IMR-90 (cell line): ENCODE measurements at places on chromosomes 16 and 17. TPM values are rescaled to one million over a fixed set of nuclear protein-coding genes. Genes with fewer than 3 reads are reported as not detected.

DNA sequence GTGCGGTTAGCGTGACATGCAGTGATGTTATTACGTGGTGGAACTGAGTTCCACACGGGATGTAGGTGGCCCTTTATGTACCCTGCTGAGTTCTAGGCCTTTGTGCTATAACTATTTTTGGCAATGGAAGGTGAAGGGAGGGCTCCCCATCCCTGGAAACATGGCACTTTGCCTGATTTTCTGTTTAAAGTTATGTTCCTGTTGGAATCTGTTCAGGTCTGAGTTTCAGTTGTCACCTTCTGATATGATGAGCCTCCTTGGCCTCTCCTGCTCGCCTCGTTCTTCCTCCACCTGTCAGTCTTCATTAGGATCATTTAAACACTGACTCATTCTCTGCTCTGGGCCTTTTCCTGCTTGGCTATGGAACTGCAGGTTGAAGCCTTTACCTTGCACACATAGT, 200.6 kb downstream of the FTO start:
- DNase-seq, result no peak

DNA sequence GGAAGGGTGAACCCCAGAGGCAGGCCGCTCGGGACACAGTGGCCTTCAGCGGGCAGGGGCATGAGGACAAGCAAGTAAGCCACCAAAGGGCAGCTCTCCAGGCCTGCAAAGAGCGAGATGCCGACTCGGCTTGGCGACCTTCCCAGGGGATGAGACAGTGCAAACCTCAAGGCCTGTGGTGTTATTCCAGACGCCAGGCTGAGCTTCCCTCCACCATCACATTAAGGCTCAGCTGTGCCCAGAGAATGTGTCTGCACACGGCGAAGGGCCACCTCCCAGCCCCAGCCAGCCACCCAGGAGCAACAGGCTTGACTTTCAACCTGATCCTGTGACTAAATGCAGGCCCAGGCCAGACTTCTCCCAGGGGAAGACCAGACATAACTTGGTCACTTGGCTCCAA, 251.4 kb downstream of the SOX9 start:
- DNase-seq, result peak; percentile 52

GRCh38 chr16:10069374-10069773, 112.9 kb downstream of the GRIN2A start:
- DNase-seq, result no peak

DNA sequence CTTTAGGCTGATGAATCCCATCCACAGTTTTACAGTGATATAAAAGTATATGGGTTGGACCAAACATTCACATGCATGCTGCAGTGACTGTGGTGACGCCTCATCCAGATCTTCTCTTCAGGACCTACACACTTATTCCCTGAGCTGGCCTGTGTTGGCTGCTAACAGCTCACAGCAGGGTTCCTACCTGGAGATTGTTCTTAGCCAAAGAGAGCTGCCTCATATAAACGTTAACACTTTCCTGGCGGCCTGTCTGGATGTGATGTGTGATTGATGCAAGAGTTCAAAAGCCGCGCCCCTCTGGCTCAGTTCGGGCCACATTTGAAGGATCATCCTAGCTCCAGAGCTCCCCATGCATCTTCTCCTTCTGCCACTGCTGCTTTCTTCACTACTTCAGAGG, 93.0 kb upstream of the NETO2 start:
- no peak for DNase-seq

DNA sequence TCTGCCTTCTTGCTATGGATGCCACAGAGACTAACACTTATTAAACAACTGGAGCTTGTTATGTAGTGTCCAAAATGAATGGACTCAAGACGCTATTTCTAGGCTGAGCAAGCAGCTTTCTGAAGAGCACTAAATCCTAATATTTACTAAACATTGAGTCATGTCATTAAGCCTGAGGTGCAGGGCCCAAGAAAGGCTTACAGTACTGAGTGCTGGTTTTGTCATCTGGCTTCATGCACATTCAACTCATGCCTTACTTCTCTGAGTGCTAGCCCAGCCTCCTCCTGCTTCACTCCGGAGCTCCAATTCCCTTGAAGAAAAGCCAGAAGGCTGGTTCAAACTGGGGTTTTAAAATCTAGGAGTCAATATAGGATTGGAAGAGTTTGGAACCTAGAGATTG, 363.3 kb upstream of the CDH5 start:
- DNase-seq, result peak; percentile 76

ALOX15B gene
- total RNA-seq, result not detected in 2 replicates

SPNS2 gene
- under 0.01 TPM in 1 of 2 replicates, not detected in the other for total RNA-seq

C16orf89 gene
- 0.18 TPM in 1 of 2 replicates, not detected in the other for total RNA-seq
